Kidney epithelial cell (primary cell): ENCODE measurements at places on chromosomes 5 and 9.

GRCh38 chr5:167785106-167785505 lies 506.3 kb upstream of the WWC1 start:
- DNase-seq, result no peak

DNA sequence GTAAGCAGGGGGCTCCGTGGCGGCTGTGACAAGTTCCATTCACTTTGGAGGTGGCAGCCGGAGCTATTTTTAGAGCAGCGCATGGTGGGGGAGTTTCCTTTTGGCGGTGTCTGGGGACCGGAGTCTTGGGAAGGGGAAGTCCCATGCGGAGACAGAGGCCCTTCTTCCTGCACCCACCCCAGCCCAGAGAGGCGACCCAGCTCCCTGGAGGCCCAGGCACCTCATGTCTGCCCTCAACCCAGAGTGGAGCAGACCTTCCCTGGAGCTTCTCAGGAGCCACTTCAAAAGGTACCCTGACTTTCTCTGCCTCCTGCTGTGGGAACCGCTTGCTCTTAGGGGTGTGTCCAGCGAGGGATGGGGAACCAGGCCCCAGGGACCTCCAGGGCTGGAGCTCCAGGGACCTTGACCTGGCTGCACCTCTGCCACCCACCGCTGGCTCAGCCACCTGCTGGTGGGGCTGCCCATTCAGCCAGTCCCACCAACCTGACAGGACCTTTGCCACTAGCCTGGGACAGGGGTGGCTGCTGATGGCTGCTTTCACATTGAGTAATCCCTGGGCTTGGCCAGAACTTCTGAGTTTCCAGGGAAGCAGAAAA lies 34.1 kb downstream of the NEK6 start:
- DNase-seq, result no peak

DNA sequence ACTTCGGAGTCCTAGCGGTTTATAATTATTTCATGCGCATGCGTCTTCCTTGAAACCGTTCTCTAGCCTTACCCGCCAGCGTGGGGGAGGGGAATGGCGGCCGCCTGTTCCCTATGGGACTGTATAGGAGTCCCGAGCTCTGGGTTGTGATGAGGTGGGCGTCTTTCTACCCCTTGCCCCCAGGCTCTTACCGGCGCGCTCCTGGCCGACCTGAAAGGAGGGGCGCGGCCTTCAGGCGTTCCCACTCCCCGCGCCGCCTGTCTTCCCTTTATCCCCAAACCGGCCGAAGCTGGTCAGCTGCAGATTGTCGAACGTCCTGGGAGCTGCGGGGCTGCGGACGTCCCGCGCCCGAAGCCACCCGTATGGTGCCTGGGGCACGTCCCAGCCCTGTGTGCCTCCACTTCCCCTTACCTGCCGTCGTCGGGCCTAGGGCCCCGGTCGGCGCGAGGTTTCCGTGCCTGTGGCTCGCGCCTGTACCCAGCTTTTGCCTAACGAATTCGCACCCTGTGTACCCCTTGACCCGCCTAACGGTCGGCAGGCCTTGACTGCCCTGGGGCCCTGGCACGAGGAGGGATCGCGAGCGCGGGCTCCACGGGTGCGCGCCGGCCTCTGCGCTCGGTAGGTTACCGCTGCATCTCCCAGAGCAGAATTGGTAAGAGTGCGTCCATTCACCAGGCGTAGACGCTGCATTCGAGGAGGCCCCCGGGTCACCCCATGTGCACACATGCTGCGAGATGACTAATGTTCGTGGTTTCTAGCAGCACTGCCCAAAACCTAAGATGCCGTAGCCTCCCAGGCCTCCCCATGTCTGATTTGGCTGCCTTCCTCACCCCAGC lies 653 bp upstream of the HNRNPH1 start:
- peak; percentile 34 for DNase-seq

DNA sequence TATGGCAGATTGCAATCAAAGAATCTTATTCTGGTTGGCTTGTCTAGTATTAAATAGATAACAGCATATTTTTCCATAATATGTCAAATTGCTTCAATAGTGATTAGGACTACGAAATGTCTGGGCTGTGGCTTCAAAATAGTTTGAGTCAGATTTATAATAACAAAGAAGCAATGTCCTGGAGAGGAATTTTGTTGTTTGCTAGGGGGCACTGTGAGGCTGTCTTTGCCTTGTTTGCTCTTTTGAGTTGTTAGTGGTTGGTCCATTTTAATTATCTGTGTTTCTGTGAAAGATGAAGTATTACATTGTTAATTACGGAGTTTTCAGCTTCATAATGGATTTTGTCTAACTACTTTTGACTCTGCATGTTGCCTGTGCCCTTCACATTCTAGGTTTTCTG lies 713.6 kb downstream of the TLE4 start:
- DNase-seq, result no peak

GRCh38 chr9:137851516-137852267 lies 25.9 kb upstream of the CACNA1B start:
- DNase-seq, result no peak

DNA sequence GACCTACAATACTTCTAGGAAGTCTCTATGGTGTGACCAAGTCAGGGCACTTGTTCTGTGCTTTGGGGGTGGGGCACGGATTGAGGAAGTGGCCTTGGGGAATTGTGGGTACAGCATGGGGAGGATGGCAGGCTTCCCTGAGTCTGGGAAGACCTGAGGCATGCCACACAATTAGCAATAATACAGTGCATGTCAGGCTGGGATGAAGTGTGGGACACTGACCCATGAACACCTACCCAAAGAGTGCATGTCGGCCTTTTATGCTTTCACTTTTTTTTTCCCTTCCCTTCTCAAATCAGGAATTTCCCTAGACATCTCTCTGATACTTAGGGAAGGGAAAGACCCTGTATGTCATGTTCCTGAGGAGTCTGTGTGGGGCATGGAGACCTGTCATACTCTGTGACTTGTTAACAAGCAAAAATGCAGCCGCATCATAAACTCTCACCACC lies 146.4 kb downstream of the PALM2AKAP2 start:
- DNase-seq, result no peak

DNA sequence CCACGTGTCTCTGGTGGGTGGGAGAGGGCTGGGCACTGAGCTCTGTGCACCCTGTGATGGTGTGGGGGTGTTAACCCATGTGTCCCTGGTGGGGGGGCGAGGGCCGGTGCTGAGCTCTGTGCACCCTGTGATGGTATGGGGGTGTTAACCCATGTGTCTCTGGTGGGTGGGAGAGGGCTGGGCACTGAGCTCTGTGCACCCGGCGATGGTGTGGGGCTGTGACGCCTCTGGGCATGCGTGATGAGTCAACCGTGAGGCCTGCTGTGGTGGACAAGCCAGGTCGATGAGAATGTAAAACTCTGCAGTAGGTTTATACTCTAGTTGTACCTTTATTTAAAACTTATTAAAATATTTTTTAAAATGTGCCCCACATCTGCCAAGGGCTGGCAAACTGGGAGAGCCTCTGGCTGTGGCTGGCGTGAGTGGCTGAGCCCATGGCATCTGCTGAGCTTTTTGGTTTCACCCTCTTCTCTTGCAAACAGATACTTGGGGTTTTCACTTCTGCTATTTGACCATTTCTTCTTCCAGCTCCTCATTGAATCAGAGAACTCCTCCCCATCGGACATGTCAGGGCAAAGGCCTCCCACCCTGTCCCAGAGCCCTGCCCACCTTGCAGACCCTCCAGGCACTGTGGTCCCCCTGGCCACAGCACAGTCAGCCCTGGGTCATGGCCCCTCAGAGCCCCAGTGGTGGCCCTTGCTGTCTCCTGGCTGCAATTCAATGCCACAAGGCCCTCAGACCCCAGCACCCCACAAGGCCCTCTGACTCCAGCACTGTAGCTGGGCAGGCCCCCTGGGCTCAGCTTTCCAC lies 18.5 kb upstream of the EXOC3 start:
- DNase-seq, result no peak

GRCh38 chr5:152472083-152472482 lies 67.0 kb upstream of the NMUR2 start:
- no peak for DNase-seq

DNA sequence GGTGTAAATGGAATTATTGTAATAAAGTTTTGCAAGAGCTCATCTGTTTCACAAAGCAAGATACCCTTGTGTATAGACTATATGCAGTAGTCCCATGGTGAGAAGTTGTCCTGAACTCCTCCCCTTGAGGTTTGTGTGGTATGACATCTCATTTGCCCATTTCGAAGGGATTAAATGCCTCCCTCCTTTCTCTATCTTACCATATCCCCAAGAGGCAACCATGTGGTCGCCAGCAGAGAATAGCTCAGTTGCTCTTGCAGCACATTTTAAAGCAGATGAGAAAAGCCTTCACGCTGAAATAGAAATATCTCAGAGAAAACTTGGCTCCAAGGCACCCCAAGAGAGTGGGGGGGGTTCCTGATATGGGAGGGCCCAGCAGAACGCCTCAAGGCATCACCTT lies 4.6 kb downstream of the SEMA6A start:
- DNase-seq, result no peak

GRCh38 chr5:132489871-132490483 lies 596 bp downstream of the IRF1 start:
- DNase-seq, result no peak

- no peak for DNase-seq
Measured at GRCh38 chr5:145906401-145906800, 30.0 kb upstream of the SH3RF2 start.

DNA sequence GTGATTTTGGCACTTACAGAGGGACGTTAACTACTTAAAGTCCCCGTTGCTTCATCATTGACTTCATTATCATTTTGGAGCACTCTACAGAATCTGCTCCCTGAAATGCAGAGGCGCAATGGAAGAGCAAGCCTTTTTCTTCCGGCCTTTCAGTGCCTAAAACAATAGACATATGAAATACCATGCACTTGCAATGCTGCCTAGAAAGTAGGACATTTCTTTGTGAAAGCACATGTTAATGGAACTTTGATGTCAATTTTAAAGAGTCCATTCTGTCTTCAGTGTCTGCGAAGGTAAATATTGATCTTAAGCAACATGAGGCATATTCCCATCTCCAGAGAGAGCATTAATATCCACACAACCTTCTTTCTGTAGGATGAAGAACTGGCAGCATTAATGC lies 36.3 kb downstream of the ITGA2 start:
- no peak for DNase-seq

- no peak for DNase-seq
Measured at GRCh38 chr9:123972618-123973017, 39.0 kb upstream of the LHX2 start.

- DNase-seq, result no peak
Measured at GRCh38 chr5:74094782-74095108, 468.7 kb downstream of the ARHGEF28 start.

DNA sequence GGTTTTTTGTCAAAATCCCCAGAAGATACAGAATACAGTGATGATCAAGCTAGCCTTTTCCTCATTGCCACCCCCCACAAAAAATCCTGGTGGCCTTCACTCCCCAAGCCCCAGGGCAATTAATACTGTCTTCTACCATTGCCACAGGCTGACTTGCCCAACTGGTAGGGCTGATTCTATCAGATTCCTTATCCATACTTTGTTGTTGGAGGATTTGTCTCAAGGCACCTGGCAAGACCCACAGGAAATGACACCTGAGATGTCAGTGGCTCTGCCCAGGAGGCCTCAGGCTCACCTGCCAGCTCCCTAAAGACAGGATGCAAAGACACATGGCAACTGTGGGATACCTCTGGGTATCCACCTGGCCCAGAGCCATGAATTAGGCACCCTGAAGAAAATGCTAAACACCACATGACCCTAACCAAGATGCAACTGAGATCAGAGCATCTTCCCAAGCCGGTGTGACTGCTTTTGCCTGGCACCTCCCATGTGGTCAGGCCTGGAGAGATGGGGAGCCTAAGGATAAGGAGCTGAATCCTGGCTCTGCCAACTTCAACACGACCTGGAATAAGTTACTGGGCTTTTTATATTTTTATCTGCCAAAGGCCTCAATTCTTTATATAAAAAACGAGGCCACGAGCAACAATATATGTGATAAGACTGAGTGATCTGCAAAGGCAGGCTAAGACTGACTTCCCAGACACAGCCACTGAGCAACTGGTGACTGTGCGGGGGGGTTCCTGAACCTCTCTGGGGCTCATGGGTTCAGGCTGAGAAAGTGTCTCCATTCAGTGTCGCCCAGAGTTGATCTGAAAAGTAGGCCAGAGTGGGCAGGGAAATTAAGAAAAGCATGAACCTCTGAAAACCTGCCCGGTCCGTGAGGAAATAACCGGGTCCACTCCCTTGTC lies 944 bp downstream of the ATOX1 start:
- DNase-seq, result no peak

- DNase-seq, result no peak
Measured at GRCh38 chr5:2753452-2754420, 2.3 kb upstream of the IRX2 start.

- DNase-seq, result no peak
Measured at GRCh38 chr5:148620696-148621095, 33.6 kb downstream of the HTR4 start.

GRCh38 chr9:61668846-61669245 lies 479.0 kb downstream of the SPATA31A7 start:
- no peak for DNase-seq

DNA sequence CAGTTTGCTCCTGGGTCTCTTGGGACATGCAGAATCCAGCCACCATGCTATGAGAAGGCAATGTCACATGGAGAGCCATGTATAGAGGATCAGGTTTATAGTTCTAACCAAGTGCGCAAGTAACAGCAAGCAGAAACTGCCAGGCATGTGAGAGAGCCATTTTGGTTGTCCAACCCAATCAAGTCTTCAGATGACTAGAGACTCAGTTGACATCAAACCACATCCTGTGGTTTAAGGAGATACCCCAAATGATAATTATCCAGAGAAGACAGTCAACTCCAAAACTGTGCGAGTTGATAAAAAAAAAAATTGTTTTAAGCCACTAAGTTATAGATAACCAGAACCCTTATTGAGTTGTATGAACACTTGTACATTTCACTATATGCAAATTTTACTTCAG lies 40.2 kb downstream of the TMEM232 start:
- DNase-seq, result no peak

- no peak for DNase-seq
Measured at GRCh38 chr9:137970686-137971476, 93.3 kb downstream of the CACNA1B start.

- no peak for DNase-seq
Measured at GRCh38 chr5:35145012-35145411, 85.3 kb downstream of the PRLR start.

DNA sequence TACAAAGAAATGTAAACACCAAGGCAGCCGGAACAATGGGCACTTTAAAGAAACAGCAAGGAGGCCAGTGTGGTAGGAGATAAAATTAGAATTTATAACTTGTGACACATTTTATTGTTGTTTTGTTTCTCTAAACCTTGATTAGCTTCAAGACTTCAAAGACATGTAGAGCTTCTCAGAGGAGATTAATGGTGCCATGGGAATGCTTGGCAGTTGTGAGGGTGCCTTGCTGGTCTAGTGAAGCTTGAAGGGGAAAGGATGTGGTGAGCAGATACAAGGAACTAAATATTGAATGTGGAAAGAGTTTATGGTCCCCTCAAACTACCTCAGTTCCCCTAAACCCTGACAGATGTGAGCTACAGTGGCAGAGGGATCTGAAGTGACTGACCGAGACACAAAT lies 322.4 kb upstream of the ADAMTS16 start:
- no peak for DNase-seq

DNA sequence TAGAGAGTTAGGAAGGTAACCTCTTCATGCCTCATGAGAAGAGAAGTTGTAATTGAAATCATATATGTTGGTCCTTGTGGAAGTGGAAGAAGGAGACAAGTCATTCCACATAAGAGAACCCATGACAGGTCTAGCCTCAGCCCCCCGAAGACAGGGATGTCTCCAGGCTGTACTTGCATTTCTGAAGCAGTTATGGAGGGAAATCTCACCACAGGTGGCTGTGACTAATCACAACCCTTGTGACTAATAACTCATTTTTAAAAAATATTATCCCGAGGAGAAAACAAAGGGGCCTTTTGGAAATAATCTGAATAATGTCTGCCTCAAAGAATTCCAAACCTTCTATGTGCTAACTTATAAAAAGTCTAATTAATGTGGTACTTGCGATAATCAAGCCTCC lies 262.1 kb upstream of the RPS23 start:
- DNase-seq, result no peak
